ENCODE measurements at places on chromosomes 5 and 9.

GRCh38 chr5:160009591-160009989 is 651 bp downstream of the TTC1 start:
- DNase-seq: no peak

DNA sequence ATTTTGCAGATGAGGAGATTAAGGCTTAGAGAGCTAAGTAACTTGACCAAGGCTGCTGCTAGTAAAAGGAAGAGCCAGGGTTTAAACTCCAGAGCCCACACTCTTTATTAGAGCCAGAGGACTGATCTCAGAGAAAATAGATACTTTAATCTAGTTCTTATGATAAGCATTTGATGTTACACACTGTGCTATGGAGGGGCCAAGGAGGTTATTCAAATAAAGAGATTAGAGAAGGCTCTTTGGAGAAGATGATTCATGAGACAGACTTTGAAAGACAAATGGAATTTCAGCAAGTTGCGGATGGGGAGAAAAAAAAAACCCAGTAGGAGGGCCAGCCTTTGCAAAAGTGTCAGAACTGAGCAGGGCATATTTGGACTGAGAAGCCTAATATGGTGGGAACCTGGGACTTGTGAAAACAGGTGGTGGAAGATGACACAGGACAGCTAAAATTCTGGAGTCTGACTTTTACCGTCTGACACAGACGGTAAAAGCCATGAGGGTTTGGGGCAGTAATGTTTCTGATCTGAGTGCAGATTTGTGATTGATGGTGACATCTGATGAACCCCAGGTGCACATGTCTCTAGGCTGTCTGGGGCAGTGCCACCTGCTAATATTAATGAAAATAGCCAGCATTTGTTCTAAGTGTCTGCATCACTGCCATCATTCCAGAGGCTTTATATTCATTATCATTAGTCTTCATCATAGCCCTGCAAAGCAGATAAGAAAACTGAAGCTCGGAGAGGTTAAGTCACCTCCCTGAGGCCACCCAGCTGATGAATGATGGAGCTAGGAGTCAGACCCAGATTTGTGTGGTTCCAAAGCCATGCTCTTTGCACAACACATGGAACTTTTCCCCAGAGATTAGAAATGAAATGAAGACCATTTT is 65.3 kb upstream of the CXCL14 start:
- DNase-seq: no peak

DNA sequence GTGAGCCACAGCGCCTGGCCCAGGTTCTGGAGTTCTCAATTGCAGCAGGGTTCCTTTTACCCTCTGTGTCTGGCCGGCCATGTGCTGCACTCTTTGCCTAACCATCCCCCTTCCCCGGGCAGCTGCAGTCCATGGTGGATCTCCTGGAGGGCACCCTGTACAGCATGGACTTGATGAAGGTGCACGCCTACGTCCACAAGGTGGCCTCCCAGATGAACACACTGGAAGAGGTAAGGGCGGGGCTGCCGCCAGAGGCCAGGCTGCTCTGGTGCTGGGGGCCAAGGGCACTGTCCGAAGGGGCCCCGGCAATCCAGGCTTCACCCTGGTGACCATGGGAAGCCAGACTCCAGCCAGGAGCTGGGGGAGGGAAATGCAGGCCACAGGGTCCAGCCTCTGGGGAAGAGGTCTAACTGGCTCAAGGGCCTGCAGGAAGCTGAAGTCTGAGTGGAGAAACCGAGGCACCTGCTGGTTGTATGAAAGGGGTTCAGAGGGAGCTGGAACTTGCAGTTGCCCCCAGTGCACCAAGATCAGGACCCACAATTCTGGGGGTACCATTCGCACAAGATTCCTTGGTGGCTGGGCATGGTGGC is 18.1 kb downstream of the OLFML2A start:
- peak; percentile 55 for DNase-seq

DNA sequence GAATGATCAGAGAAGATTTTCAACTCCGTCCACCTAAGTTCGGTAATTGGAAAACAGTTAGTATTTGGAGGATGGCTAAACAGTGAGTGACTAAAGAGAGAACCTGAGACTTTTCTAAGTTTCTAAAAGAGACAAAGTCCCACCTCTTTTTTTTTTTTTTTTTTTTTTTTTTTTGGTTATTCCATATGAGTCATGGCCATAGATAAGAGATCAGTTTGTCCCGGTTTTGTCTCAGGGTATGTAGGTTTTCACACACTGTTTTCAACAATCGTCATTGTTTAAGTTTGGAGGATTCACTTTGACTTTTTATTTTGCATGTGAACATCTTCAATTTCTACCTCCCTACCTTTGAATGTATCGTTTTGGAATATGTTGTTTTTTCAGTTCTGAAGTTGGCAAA is 85.9 kb downstream of the NTRK2 start:
- no peak for DNase-seq

- no peak for DNase-seq
These were observed 46.7 kb downstream of the RCL1 start for GRCh38 chr9:4839470-4839912.

- no peak for DNase-seq
These were observed 73.5 kb downstream of the CACNA1B start for GRCh38 chr9:137951107-137951506.

DNA sequence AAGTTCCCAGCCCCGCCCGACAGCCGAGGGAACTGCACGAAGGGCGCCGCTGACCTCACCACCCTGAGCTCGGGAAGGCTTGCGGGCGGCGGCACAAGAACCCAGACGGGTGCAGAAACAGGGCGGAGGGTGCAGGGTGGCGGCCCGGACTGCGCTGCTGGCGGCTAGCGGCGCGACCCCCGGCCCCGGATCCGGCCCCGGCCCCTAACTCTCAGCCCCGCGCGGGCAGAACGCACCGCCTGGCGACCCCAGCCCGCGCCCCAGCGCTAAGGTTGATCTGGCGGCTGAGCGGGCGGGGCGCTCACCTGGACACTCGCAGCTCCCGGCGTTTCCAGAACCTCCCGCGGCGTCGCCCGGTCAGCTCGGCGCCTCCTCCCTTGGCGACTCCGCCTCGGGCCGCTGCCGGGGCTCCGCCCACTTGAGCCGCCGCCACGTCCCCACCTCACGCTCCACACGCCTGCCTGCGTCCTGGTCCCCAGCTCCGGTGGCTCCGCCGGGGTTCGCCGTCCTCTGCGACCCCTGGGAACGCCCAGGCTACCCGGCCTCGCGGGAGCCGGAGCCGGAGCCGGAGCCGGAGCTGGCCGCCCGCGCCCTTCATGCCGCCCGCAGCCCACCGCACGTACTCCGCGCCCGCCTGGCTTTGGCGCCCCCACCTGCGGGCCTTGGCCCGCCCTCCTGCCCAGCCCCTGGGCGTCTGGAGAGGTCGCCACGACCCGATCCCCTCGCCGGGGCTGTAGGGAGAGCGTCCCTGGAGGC is at the start of gene P4HA2:
Gene P4HA2 (minus strand): TSS at position 369 of the 756 bp plus-strand sequence. CDS start 9,227 bp downstream, outside the sequence.
- DNase-seq: peak; percentile 96

DNA sequence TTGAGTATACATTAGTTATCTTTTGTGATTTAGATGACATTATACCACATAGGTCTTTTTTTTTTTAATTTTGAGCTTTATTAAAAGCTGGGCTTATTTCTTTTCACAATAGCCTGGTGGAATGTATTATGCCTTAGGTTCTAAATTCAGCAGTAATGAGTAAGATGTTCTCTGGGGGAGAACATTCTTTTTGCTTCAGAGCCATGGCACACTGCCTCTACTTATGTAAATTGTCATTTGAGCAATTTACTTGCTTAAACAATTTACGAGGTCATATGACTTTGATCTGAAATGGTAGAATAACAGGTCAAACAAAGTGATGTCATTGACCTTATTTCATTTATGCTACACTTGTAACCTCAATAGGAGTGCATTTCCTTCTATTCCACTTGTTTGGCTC is 154.2 kb downstream of the FOCAD start:
- DNase-seq: no peak

GRCh38 chr9:87739546-87739945 is 13.6 kb downstream of the CTSL start:
- no peak for DNase-seq

GRCh38 chr9:90098408-90098807 is 493.6 kb downstream of the GADD45G start:
- no peak for DNase-seq

DNA sequence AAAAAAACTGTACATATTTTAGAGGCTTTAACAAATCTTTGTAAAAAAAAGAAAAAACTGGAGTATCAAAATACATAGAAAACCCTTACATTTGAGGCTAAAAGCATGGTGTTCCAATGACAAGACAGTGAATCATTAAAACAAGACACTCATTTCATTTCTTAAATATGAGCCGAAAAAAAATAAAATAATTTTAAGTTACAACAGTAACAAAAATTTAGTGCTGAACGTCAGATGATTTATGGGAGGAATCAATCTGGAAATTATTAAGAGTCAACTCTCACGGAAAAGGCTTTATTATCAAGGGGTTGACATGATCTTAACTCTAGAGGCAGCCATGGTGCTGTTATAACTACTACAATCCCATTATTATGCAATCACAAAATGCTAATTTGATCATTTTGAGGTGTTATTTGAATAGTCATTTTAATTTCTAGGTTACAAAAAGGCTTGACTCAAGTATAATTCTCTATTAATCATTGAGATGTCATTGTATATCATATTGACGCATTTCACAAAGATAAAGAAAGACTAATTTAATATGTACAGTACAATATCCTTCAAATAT is 51.9 kb downstream of the MAPKAP1 start:
- DNase-seq: no peak

GRCh38 chr5:28253431-28253830 is 1215.0 kb upstream of the CDH9 start:
- DNase-seq: no peak

All from upper lobe of left lung (tissue), 6 donors.